Calu3 (cell line): ENCODE measurements at places on chromosomes 6 and 20. TPM values are rescaled to one million over a fixed set of nuclear protein-coding genes. Genes with fewer than 3 reads are reported as not detected.

DOK5 gene
- 0.17 and 2.0 TPM in 2 replicates for total RNA-seq

TEAD3 gene
- 27.3 and 28.3 TPM in 2 replicates for total RNA-seq

DNA sequence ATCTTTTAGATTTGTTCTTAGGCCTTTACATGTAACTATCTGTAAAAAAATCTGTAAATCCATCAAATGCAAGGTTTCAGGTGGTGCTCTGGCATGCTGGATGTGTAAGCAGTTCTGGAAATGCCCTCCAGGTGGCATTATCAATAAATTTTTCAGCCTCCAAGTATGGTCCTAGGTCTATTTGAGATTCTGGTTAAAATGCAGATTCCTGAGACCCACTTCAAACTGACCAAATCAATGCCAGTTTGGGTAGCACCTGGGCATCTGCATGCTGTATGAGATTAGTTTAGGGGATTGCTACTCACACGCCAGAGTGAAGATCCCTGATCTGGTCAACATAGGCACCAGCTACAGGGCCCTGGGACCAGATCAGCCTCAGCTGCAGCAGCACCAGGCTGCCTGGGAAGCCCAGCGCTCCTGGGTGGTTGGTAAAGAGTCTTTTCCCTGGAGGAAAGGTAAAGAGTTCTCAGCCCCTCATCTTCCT, 507.3 kb upstream of the CITED2 start:
- peaks cover 9% of the 10 kb centered on the region for H3K4me1 ChIP-seq
- no peaks in the 10 kb centered on the region for H3K36me3 ChIP-seq
- peak; percentile 45 for DNase-seq
- no peaks in the 10 kb centered on the region for H3K27me3 ChIP-seq

DNA sequence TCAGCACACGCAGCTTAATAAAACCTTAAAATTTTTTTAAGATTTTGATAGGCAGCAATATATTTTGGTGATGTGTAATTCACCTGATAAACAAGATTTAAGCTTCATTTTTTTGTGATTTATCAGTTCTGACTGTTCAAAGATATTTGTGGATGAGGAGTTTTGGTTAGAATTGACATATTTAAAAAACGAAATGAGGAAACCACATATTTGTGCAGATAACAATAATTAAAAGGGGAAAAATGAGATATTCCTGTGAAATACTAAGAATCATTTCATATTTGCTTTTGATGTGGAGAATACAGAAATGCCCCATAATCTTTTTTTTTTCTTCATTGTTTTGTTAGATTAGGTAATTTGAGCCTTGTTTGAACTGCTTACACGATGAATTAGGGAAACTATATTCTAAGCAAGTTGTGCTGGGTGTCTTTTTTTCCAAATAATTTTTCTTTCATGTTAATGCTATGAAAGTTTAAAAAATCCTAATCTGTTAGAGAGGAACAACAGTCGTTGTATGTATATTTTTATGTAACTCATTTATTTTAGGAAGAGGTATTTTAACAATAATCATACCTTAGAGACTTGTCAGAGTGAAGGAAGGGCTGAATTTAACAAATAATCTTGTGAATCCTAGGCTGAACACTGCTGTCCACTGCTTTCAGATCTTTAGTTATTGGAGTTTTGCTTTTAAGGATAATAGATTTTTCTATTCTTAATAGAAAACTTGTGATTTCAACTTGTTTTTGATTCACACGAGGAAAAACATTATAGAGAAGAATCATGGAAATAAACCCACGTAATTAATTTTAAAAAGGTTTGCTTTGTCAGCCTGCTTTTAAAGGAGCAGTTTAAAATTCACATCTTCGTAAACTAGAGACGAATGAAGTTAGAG, 4.0 kb downstream of the ARID1B start:
- H3K27me3 ChIP-seq, result no peaks in the 10 kb centered on the region
- peak overlapping the region; percentile 84 for H3K27ac ChIP-seq
- H3K36me3 ChIP-seq, result peaks cover 63% of the 10 kb centered on the region
- H3K4me1 ChIP-seq, result peaks cover 7% of the 10 kb centered on the region
- DNase-seq, result no peak

DNA sequence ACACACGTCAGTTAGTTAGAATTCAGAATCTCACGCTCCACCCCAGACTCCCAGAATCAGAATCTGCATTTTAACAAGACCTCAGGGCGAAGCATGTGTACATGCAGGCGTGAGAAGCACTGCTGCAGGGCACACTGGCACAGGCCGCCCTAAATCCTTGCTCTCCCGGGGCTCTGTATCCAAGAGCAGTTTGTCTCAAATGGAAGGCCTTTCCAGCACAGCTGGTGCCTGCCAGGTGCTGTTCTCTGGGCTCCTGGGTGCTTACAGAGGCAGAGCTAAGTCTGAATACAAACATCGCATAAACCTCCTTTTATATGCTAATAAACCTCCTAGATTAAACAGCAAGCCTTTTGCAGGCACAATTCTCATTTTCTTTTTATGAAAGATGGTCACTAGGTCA, 119.1 kb upstream of the CD93 start:
- H3K4me3 ChIP-seq, result no peak overlapping the region
- H3K27ac ChIP-seq, result no peak overlapping the region
- H3K27me3 ChIP-seq, result peaks cover 54% of the 10 kb centered on the region

DNA sequence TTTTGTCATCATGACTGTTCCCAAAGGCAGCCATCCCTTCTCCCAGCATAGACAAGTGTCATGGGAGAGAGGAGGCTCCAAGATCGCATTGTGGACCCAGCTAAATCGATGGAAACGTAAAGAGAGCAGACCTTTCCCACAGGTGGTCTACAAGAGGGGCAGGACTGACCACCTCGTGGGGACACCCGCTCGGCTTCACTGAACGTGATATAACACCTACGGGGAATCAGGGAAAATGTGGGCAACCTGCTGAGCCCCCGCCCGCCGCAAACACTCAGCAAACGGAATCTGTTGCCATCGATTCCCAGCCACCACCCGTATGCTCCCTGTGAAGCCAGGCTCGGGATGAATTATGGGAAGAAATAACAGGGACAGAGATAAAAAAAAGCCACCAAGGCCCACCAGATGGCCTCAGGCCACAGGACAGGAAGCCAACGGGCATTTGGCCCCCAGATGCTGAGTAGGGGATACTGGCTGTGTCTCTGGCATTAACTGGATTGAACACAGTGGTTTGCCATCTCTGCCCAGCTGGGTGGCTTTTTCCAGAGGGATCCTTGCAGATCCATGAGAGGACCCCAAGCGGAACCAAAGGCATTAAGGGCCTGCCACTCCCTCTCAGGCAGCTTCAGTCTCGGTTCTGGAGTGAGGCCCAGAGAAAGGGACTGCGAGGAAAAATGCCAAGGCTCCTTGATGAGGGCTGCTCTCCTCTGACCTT, 44.4 kb downstream of the BMP7 start:
- no peaks in the 10 kb centered on the region for H3K36me3 ChIP-seq
- H3K4me3 ChIP-seq, result no peak overlapping the region
- H3K27ac ChIP-seq, result no peak overlapping the region
- no peak for DNase-seq
- peaks cover 38% of the 10 kb centered on the region for H3K27me3 ChIP-seq

DNA sequence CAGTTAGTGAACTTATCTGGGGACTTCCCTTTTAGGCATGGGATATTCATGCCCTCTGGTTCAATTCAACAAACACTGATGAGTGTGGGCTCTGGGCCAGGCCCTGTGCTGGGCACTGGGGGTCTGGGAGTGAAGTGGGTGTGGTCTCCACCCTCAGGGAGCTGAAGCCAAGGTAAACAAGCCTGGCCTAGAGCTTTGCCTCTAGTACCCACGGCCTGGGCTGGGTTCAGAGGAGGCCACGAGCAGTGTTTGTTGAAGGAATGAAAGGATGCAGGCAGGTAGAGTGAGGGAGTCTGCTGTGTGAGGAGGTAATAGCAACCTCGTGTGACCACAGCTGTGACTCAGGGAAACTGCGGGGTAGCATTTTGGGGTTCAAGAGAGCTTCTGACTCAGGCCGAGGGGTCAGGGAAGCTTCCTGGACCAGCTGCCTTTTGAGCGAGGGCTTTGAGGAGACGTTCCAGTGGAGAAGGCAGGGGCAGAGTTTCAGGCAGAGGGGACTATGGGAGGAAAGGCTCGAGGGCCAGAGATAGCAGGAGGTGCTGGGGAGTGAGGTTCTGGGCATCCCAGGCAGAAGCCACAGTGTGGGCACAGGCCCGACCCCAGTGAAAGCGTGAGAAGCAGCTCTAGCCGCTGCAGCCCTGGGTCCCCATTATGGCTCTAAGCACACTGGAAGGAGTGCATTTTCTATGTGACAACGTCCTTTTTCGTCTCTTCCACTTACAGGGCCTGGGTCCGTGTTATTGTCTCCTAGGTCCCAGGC, 5.6 kb downstream of the MYLK2 start:
- H3K4me3 ChIP-seq, result no peak overlapping the region
- H3K4me1 ChIP-seq, result no peaks in the 10 kb centered on the region
- no peak overlapping the region for H3K27ac ChIP-seq
- no peak for DNase-seq
- no peaks in the 10 kb centered on the region for H3K27me3 ChIP-seq
- no peaks in the 10 kb centered on the region for H3K36me3 ChIP-seq

GRCh38 chr6:162468326-162468725, 259.2 kb downstream of the PRKN start:
- no peak overlapping the region for H3K4me3 ChIP-seq
- H3K27ac ChIP-seq, result no peak overlapping the region
- DNase-seq, result no peak
- H3K27me3 ChIP-seq, result no peaks in the 10 kb centered on the region
- no peaks in the 10 kb centered on the region for H3K4me1 ChIP-seq

FGD2 gene
- 0.19 and 1.0 TPM in 2 replicates for total RNA-seq
